ENCODE measurements at places on chromosomes 4 and X. TPM values are rescaled to one million over a fixed set of nuclear protein-coding genes. Genes with fewer than 3 reads are reported as not detected.

DNA sequence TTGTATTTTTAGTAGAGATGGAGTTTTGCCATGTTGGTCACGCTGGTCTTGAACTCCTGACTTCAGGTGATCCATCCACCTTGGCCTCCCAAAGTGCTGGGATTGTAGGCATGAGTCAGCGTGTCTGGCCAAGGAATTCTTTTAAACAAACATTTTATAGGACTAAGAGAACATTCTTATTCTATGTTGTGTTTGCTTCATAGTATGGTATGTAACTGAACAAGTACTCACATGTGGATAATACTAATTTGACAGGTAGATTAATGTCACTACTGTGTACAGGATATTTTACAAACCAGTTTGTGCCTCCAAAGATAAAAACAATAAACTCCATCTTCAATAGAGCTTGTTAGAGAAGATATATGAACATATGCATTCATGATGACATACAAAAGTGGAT, 1353.4 kb downstream of the PCDH7 start:
- DNase-seq: no peak

DNA sequence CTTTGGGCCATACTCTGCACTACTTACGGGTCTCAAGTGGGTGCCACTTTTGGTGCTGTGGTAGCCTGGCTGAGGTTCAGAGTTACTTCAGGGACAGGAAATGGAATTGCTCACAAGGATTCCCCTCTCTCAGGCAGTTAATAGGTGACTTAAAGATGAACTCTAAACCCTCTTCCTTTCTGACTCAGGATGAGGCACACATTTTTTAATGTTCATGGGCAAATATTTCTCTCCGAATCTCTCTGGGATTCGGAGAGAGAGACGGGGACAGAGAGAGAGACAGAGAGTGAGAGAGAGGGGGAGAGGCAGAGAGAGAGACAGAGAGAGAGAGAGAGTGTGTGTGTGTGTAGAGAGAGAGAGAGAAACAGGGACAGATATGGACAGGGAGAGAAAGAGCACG, 79.8 kb downstream of the NYX start:
- DNase-seq: no peak

GRCh38 chr4:162938738-162939485, 227.8 kb downstream of the NAF1 start:
- no peak for DNase-seq

GRCh38 chr4:76457885-76458284, 22.9 kb downstream of the SHROOM3 start:
- DNase-seq: no peak

The DAPP1 gene
- 47.9 TPM for total RNA-seq

The PHEX gene
- total RNA-seq: 0.15 TPM

The DGKK gene
- not detected for total RNA-seq

The TMPRSS11A gene
- total RNA-seq: not detected

The SCD5 gene
- total RNA-seq: not detected

The PPP1R2C gene
- not detected for total RNA-seq

The CXCR3 gene
- total RNA-seq: 74.0 TPM

The PNPLA4 gene
- 4.2 TPM for total RNA-seq

The STARD8 gene
- 3.5 TPM for total RNA-seq
